BE2C (cell line): ENCODE measurements at places on chromosomes 5 and 9.

DNA sequence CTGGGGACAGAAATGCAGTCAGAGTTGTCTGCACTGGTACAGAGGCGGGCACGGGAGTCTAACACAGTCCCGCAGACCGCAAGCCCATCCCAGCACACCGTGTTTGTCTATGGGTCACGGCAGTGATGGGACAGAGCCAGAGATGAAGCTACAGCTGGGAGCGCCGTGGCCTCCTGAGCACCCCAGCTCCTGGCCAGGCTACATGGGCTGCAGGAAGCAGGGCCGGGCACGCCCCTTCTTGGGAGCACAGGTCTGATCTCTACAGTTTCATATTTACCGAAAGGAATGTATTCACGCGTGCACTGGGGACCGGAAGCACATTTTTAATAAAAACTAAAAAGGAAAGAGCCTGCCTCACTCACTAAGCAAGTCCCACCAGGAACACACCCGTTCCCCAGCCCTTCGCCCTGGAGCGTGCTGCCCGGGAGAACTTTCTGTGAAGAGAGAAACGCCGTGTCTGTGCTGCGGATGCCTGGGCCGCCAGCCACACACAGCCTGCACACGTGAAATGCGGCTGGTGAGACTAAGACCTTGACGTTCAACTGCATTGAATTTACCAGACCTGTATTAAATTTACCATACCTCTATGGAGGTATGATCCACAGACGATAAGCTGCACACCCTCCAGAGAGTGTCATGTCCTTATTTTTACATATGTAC lies 81.1 kb downstream of the VAV2 start:
- DNase-seq, result no peak

DNA sequence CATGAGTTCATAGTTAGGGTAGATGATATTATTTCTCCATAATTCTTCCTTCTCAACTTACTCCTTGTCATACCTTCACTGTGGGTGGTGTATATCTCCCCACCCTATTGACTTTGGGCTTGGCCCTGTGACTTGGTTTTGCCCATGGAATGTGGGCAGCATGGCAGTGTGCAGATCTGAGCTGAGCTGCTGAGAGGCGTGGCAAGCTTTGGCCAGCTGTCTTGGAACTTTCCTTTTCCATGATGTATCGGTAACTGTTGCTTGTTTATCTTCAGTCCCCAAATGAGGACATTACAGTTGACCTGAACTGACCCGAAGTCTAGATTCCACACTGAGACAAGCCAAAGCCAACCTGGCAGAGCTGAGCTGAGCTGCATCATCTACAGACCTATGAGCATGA lies 70.4 kb downstream of the RALGPS1 start:
- no peak for DNase-seq

DNA sequence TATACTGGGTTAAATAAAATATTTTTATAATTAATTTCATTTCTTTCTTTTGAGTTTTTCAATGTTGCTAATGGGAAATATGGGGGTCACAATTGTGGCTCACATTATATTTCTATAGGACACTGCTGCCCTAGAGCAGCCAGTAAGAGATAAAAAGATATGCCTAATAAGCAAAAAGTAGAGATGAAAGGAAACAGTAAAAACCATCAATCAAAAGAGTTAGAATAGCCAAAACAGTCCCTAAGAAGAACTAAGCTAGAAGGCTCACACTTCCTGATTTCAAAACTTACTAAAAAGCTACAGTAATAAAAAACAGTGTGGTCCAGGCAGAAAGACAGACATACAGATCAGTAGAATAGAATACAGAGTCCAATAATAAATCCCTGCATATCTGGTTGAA lies 104.4 kb downstream of the FANCC start:
- no peak for DNase-seq

GRCh38 chr5:91158011-91158410 lies 225.1 kb downstream of the ARRDC3 start:
- no peak for DNase-seq

DNA sequence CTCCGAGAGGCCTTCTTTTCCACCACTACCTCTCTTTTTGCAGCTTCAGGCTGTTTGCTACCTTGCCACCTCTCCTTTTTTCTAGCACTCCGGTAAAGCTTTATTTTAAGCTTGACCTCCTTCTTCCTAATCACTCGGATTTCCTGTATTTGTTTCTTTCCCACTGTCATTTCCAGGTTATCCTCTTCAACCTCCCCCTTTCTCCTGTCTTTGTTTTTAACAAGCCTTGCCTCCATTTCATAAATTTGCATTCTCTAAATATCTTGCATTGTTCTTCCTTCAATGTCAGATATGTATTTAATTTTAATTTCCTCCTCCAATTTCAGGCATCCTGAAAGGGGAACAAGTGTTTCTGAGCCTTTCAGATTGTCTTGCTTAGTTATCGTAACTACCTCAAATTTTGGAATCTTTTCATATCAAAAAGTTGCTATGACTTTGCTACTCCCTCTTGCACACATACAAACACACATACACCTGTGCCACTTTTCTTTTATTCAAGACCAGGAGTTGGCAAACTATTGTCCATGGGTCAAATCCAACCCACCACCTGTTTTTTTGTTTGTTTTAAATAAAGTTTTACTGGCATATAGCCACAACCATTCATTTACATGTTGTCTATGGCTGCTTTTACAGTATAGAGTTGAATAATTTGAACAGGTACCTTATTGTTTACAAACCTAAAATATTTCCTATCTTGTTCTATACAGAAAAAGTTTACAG lies 22.7 kb downstream of the DPYSL3 start:
- DNase-seq, result no peak

DNA sequence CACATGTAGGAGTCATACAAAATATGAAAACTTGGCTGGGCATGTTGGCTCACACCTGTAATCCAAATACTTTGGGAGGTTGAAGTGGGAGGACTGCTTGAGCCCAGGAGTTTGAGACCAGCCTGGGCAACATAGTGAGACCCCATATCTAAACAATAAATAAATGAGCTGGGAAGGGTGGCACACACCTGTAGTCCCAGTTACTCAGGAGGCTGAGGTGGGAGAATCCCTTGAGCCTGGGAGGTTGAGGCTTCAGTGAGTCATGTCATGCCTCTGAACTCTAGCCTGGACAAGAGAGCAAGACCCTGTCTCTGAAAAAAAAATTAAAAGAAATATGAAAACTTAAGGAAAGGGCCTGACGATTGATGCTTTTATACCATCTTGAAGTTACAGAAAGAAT lies 112.4 kb upstream of the RAI14 start:
- DNase-seq, result no peak

DNA sequence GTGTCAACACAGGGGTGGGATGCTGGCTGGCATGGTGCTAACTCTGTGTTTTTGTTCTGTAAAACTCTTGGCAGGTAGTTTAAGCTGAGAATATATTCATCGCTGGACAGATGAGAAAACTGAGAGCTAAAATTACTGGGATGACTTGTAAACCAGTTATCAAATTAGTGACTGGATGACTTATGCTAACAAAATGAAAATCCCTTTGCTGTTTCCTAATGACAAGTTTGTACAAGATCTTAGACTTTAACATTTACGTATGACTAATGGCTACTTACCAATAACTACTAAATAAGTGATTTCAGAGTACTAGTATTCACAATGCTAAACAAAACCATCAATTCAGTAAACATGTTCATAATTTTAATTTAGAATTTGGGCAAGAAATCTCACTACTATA lies 854.8 kb upstream of the ARRDC3 start:
- no peak for DNase-seq

GRCh38 chr9:9942764-9943424 lies 669.9 kb downstream of the PTPRD start:
- DNase-seq, result peak; percentile 43

GRCh38 chr9:127970401-127971313 lies 10.1 kb downstream of the EEIG1 start:
- peak; percentile 11 for DNase-seq

DNA sequence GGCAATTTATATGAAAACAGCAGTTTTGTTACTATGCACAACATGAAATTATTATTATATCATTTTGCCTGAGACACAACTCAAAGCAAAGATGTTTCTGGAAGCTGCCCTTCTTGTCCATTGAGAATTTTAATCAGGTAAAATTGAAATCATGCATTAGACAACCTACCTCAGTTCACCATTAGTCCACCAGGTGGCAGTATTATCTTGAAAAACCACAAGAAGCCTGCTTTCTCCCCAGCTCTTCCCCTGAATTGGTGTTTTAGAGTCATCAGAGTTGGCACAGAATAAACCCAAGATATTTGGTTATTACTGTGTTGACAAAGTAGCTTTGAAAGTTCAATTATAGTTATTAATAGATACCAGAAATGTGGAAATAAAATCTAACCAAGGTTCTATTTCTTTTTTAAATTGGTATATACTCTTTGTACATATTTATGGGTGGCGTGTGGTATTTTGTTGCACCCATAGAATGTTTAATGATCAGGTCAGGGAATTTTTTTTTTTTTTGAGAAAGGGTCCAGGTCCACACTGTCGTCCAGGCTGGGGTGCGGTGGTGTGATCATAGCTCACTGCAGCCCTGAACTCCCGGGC lies 25.7 kb downstream of the UTP15 start:
- peak; percentile 69 for DNase-seq

DNA sequence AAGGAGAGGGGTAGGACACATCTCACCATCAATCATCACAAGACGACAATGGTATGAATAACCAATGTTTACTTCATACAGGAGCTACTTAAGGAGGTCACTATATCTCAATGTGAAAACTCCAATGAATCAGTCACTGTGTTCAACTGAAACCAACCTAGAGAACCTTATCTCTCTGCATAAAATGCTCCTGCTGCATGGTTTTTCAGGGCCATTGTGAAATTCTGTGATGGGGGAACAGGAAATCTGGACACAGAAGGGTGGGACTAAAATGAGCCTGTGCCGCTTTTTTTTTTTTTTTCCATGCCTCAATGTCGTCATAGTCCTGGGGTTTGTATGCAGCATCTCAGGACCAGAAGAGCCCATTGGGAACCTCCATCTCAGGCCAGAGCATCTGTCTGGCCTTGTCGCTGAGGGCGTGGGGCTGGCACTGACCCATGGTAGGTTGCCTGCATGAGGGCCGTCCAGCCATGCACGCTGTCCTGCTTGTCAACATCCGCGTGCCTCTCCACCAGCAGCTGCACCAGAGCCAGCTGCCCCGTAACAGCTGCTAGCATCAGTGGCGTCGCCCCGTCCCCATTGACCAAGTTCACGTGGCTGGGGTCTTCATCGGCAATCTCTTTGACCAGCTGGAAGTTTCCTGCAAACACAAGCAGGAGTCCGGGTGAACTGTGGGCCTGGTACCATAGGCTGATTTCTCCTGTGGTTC lies 12.7 kb downstream of the ANKS6 start:
- DNase-seq, result no peak

GRCh38 chr9:130962418-130963316 lies 23.6 kb upstream of the FIBCD1 start:
- DNase-seq, result no peak
